ENCODE measurements at places on chromosomes 2 and 18. TPM values are rescaled to one million over a fixed set of nuclear protein-coding genes. Genes with fewer than 3 reads are reported as not detected.

The KLHL29 gene
- 3.1 TPM for total RNA-seq

The PFN4 gene
- 0.29 TPM for total RNA-seq

The TBR1 gene
- total RNA-seq = under 0.01 TPM

The PLGLB1 gene
- 1.0 TPM for total RNA-seq

The TMEM17 gene
- 2.6 TPM for total RNA-seq

The MYO1B gene
- 143 TPM for total RNA-seq

The CXCR4 gene
- 3.6 TPM for total RNA-seq

The SLC8A1 gene
- 10.1 TPM for total RNA-seq

The NCKAP5 gene
- total RNA-seq = 21.6 TPM

The POTEE gene
- total RNA-seq = not detected

Data from placental pericyte (primary cell).